Stimulated activated CD8-positive, alpha-beta memory T cell treated with anti-CD3 and anti-CD28 coated beads, Interleukin-2, amount 100 ng/mL, for 1 hour (primary cell): ENCODE measurements at places on chromosomes 16 and 17.

DNA sequence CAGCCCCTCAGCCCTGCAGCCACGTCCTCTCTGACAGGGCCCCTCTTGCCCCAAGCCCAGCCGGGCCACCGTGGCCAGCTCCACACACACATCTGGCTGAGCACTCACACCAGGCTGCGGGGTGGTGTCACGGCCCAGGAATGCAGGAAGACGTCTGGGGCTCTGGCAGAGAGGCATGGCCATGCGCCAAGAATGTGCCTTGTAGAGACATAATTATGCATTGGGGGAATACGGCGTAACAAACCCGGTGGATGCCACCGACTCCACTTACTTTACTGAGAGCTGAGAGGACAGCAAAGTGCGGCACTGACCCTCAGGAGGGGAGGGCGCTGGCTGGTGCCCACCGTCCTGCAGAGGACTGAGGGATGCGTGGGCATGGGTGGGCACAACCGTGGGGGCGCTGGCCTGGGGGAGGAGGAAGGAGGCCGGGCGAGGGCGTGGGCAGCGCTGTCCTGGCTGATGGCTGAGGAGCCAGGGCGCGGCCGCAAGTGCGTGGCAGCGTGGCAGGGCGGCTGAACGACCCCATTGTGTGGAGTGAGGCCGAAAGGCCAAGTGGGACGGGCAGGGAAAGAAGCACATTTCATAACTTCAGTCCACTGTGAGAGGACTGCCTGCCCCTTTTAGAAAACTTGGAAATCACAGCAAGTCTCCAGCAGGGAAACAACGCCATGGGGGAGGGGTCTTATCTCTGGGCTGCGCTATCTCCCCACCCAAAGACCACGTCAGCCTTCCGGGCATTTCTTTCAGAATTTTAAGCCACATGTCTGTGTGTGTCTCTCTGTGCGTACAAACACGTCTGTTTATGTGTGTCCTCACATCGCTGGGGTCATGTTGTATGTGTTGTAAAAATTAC lies 30.6 kb downstream of the METRNL start:
- no peak for DNase-seq

GRCh38 chr17:37844158-37844976 lies 79.8 kb upstream of the TBC1D3K start:
- peak; percentile 2 for DNase-seq

DNA sequence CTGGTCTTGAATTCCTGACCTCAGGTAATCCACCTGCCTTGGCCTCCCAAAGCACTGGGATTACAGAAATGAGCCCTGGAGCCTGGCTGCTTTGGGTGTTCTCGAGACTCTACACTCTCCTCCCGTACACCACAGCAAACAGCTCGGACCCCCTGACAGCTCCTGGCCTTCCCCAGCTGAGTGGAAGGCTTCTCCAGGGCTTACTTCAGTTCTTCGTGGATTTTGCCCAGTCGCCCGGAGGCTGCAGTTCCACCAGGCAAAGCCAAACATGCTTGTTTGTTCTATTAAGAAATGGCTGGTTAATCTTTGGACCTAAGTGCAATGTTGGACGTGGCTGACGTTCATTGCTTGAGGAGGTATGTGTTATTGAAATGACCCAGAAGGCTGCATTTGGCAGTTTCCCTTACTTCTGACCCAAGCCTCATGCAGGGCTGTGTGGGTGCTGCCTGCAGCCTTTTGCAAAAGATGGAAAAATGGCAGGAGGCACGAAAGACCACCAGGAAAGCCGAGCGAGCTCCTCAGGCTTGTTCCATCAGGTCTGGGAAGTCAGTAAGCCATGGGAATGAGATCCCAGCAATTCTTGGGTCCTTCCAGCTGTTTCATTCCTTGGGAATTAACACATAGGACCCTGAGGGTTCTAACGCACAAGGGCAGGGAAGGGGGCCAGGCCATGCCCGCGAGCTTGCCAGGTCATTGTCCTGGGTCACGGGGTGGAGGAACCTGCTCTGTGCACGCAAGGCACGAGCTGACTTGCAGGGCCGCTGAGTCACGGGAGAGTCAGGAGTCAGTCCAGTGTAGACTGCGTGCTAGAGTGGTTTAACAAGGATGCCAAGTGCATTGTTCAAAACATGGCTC lies 23.9 kb upstream of the KLHDC4 start:
- DNase-seq, result no peak

GRCh38 chr17:1626333-1626732 lies 2.3 kb downstream of the SLC43A2 start:
- no peak for DNase-seq

DNA sequence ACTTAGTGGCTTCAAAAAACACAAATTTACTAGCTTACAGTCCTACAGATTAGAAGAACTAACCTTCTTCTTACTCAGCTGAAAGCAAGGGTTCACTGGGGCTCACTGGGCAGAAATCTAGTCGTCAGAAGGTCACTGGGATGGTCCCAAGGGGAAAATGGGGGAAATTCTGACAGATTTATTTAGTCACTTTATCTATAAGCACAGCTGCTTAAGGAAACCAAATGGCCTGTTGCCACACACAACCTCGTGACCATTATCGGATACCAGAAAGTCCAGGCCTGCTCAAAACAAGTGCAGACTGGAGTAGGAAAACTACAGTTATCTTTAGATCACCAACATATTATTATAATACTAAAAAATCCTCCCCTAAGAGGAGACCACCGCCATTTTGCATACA lies 374.6 kb upstream of the ASIC2 start:
- DNase-seq, result no peak

- no peak for DNase-seq
These were observed 26.4 kb downstream of the NPTX1 start for GRCh38 chr17:80449930-80450576.

GRCh38 chr17:82320956-82321927 lies 3.8 kb upstream of the CD7 start:
- DNase-seq, result peak; percentile 73

DNA sequence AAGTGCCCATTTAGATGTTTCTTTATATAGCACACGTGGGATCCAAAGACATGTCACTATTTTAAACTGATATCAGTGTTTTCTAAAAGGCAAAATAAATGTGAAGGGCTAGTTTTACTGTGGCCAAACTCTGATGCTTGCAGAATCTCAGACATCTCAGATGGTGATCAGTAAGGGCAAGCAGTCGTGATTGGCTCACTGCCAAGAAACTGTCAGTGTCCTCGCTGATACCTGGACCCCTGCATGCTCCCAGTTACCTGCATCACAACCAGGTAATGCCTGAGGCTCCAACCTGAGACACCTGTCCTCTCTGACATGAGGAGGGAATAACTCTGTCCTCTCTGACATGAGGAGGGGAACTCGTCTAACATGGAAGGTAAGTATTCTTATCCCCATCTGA lies 114.0 kb downstream of the SPECC1 start:
- DNase-seq, result no peak

DNA sequence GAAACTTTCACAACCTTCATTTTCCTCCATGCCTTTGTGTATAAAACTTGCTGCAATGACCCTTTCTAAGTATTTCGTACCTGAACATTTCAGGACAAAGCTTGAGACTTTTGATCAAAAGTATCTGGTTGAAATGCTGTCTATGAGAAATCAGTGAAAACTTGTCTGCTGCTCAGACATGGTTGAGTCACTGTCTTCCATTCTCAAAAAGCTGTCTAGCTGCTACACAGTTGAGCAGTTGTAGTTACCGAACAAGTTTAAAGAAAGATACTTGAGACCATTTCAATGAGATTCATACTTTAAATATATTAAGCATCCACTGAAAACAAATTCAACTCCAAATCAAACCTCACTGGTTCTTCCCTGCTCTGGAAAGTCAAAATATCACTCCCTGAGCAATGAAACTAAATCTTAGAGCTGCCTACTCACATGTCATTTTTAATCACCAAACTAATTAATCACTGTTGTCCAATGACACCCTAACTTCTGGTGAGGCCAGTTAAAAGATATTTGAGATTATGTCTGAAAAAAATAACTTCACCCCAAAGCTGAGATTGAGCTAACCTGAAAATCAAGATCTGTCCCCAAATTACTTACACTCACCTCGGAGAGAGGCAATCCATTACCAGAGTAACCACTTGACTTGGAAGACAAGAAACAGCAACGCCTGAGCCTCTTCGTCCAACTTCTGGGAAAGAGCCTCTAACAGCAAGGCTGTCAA lies 488 bp downstream of the TMEM100 start:
- DNase-seq, result no peak

DNA sequence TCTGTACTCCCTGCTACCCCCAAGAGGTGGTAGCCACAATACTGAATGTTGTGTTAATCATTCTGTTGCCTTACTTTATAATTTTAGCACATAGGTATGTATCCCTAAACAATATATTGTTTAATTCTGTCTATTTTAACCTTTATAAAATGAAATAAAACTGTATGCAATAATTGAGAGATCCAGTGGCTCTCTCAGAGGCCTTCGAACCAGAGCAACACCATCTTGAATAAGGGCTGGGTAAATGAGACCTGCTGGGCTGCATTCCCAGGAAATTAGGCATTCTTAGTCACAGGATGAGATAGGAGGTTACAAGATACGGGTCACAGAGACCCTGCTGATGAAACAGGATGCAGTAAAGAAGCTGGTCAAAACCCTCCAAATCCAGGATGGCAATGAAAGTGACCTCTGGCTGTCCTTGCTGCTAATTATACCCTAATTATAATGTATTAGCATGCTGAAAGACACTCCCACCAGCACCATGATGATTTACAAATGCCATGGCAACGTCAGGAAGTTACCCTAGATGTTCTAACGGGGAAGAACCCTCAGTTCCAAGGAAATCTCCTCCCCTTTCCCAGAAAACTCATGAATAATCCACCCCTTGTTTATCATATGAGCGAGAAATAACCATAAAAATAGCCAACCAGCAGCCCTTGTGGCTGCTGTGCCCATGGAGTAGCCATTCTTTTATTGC lies 2.0 kb upstream of the CANT1 start:
- no peak for DNase-seq

DNA sequence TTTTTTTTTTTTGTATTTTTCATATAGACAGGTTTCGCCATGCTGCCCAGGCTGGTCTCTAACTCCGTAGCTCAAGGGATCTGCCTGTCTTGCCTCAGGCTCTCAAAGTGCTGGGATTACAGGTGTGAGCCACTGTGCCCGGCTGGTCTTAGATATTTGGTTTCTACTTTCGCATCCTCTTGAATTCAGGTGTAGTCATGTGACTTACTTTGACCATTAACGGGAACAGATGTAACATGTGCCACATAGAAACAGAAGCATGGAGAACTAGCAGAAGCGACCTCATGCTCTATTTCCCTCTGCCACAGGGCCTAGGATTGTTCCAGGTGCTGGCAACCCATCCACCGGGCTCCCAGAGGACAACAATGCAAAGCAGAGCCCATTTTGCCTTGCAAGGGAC lies 166.6 kb downstream of the CYLD start:
- DNase-seq, result no peak

DNA sequence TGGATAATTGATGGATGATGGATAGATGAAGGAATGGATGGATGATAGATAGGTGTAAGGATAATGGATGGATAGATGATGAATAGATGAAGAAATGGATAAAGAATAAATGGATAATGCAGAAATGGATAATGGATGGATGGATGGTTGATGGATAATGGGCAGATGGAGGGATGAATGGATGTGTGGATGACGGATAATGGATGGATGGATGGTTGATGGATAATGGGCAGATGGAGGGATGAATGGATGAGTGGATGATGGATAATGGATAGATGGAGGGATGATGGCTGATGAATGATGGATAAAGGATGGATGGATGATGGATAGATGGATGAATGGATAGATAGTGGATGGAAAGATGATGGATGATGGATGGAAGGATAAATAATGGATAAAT lies 239.2 kb downstream of the KATNIP start:
- no peak for DNase-seq

- DNase-seq, result no peak
These were observed 35.4 kb upstream of the TMC5 start for GRCh38 chr16:19382084-19382801.

DNA sequence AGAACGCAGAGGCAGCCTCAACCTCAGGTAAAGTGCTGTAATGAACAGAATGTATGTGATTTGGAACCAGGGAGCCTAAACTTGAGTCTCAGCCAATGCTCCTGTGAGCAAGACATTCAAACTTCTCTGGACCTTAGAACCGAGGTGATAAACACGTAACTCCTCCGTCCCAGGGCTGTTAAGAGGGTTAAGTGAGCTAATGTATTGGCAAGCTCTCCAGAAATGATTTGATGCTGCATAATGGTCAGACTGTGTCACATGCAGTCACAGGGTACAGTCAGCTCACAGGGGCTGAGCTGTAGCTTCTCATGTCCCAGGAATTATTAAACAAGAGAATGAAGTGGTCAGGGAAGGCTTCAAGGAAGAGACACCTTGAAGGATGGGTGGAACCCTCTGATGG lies 10.0 kb upstream of the SLC4A1 start:
- no peak for DNase-seq

- DNase-seq, result no peak
These were observed 145.2 kb downstream of the SDK2 start for GRCh38 chr17:73498886-73499554.

DNA sequence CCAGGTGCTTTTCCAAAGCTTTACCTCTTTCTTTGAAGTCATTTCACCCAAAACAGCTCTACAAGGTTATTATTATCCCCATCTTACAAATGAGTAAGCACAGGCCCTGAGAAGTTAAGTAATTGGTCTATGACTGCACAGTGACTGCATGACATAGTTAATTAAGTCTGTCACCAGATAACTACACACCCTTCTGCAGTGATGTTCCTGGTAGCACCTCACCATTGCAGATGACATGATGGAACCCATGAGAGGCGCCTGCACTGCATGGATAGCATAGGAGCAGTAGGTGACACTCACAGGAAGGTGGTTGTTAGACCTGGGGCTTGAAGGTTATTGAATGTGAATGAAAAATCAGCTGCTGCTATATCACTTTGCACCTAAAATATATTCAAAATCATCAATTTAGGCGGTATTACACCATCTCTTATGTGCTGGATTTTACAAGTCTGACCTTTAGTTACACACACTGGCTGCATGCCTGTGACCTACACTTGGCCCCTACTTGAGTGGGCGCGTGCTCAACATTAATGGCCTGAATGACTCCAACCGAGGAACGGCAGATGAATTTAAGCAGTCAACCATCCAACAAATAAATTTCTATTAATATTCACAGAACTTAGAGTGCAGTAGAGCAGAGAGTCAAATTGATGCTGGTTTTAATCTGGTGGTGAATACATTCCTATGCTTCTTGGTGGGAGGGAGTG lies 239.6 kb downstream of the CDH11 start:
- no peak for DNase-seq

- DNase-seq, result no peak
These were observed 255.3 kb downstream of the CPPED1 start for GRCh38 chr16:12548270-12548983.

DNA sequence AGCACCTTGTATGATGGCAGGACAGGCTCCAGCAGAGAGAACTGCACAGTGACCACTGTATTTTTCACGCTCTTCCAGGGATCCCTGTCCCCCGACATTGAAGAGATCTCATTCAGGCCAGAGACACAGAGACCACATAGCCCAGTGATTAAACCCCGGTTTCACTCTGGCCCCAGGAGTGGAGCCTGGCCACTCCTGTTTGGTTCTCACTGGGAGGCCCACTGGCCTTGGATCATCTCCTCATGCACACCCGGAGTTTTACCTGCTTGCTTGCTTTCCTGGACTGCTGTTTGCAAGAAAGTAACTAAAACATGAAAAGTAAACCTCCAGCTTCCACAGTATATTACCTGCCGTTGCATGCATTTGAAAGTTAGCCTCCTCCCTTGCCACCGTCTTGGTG lies 13.2 kb upstream of the CLEC18C start:
- no peak for DNase-seq

GRCh38 chr17:39462631-39463375 lies 1.5 kb downstream of the CDK12 start:
- no peak for DNase-seq

- no peak for DNase-seq
These were observed 2.6 kb downstream of the COG4 start for GRCh38 chr16:70520612-70521297.

- DNase-seq, result no peak
These were observed 75.9 kb downstream of the HLF start for GRCh38 chr17:55340686-55341085.
